ENCODE measurements at places on chromosomes 2 and 18.
A peak's percentile ranks its signal among the peaks of the same experiment; 100 is the strongest.

- no peak for DNase-seq
Measured at GRCh38 chr18:58845928-58846724, 18.6 kb upstream of the ZNF532 start.

GRCh38 chr18:25453556-25454269 is 101.7 kb upstream of the ZNF521 start:
- DNase-seq, result no peak

- peak; percentile 21 for DNase-seq
Measured at GRCh38 chr18:67417864-67418523, 98.5 kb downstream of the DSEL start.

GRCh38 chr2:12046641-12047040 is 300.2 kb downstream of the LPIN1 start:
- DNase-seq, result peak; percentile 39

DNA sequence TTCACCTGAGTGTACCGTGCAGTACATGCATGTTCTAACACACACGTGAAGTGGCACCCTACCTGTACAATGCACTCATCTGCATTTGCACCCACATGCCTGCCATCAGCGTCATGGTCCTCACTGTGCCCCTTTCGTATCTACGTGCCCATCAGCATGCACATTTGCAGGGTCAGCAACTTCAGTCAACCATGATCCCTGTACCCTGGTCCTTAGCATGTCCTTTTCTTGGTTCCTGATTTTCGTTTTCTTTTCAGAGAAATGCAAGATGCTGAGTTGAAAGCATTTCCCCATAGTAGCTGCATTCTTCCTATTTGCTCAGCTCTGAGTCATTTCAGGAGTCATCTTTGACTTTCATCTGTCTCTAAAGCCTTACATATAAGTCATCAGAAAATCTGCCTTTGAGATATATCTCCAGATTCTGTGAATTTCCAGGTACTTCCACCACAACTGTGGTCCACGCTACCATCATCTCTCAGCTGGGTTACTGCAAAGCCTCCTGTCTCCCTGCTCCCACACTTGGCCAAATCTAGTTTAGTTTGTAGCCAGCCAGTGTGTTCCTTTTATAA is 14.7 kb upstream of the PUM2 start:
- DNase-seq, result no peak

DNA sequence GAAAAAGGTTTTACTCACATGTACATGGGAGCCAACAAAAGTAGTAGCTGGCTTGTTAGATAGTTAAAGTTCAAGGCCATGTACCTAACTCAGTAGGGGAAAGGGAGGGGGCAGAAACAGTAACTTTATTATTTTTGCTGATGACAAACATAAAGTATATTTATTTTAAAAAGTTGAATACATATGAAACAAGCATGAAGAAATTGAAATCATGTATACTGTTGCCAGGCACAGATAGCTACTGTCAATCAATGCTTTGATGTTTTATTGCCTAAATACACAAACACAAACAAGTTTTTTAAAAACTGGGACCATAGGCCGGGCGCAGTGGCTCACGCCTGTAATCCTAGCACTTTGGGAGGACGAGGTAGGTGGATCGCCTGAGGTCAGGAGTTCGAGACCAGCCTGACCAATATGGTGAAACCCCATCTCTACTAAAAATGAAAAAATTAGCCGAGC is 7.6 kb upstream of the PSD4 start:
- peak; percentile 8 for DNase-seq

DNA sequence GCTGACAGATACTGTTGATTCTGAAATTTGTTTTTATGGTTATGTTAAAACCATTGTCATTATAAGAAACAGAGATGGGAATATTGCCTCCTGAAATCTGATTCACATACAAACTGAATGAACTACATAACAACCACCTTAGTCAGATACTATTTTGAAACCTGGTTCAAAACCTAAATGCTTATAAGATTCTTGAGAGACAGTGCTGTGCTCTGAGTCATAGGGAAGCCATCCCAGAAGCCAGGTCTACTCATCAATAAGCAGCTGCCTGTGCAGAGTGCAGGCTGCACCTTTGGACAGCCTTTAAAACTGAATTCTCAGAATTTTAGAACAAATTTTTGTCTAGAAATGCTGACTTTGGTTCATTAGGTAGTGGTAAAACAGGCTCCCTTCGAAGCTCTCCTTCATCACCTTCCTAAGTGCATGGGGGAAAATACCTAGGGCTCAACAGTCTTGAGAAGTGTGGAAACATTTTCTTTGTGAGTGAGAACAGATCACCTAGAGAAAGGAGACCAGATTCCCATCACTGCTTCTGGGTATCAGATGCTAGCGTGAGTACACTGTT is at the start of gene SERPINB7:
TSS of gene SERPINB7 (plus strand) at position 253 of the 565 bp plus-strand sequence. CDS start 6,955 bp downstream, outside the sequence.
- no peak for DNase-seq

- no peak for DNase-seq
Measured at GRCh38 chr2:86308984-86309695, 28.3 kb downstream of the REEP1 start.

DNA sequence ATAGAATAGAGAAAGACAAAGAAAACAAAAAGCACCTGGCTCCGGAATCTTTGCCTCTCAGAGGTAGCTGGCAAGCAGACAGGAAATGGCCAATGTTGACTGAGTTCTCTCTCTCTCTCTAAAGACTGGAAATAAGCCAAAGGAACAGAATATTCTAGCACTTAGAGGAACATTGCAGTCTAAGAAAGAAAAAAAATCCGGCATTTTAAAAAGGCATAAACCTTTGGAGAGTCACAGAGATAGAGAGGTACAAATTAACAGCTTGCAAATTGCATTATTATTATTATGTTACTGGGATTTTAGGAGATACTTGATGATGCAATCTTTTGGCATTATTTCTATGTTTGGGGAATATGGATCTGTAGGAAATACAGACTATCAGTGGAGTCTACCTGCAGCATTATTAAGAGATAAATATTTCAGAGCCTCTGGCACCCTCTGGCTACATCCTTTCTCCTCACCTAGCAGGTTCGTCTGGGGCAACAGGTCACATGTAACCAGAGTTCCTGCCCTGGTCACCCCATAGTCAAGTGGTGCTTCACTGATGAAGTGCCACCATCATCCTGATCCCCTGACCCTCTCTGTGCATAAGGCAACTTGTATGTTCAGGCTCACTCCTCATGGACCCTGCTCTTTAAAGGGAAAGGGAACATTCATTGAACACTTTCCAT is 318.9 kb upstream of the ACVR2A start:
- peak; percentile 47 for DNase-seq

GRCh38 chr2:155033652-155034051 is 335.2 kb downstream of the KCNJ3 start:
- DNase-seq, result no peak

DNA sequence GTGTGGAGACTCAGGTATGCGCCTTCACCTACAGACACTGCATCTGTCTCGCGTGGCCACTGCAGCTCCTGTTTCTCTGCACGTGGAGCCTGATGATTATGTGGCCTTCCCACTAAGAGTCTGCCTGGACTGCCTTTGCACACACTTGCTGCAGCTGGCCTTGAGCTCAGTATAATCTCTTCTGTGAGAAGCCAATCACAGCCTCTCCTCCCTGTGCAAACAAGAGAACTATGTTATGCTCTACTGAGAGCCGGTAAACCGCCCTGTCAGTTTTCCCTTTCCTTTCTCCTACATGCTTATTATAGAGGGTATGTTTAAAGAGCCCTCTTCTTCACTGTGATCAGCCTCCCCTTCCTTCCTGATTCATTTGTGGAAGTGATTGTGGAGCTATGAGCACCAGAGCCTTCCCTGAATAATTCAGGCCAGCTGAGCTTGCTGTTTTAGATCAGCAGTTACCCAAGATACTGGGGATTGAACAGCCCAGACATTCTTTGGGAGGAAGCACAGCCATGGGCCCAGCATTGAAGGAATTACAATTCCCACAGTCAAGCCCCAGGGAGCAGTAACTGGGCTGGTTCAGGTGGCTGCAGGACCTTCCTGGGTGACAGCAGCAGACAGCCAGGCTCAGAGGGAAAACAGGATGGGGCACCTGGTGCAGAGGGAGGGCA is 3.7 kb upstream of the TGFA start:
- peak; percentile 50 for DNase-seq

DNA sequence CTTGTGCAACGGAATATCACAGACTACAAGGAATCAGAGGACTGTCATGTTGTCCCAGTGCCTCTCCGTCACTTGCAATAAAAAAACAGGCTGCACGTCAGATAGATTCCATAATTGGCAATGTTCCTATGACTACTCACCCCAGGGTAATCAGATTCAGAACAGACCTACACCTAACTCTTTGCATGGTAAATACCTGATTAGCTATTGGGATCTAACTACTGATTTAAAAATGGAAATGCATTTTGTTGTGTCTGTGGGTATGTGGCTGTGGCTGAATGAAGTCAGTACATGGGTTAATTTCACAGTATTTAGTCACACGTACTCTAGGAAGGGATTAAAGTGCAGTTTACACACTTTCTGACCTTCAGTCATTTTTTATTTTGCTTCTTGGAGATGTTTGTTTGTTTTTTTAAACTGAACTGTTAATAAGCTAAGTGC is 91.7 kb downstream of the SCN3A start:
- DNase-seq, result no peak

DNA sequence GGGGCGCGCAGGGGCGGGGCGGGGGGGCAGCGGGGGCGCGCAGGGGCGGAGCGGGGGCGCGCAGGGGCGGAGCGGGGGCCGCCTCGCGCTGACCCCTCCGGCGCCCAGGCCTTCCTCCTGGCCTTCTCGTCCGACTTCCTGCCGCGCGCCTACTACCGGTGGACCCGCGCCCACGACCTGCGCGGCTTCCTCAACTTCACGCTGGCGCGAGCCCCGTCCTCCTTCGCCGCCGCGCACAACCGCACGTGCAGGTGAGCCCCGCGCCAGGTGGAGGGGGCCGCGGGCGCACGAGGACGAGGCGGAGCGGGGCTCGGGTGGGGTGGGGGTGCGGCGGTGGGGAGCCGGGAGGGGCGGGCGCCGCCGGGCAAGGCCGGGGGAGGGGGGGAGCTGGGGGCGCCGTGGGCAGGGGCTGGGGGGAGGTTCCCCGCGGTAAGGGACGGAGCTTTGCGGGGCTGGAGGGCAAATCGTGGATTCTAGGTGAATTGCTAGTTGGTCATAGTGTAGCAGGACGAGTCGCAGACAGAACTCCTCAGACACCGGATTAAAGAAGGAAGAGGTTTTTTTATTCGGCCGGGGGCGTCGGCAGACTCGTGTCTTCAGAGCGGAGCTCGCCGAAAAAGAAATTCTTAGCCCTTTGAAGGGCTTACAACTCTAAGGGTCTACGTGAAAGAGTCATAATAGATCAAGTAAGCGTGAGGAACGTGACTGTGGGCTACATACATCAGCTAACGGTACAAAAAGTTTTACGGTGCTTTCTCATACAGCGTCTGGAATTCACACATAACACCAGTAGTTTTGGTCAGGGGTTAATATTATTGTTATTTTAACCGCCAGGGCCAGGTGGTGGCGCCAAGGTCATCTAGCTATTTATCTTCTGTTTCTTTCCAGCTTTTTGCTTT is 29.9 kb downstream of the ANO7 start:
- peak; percentile 46 for DNase-seq

DNA sequence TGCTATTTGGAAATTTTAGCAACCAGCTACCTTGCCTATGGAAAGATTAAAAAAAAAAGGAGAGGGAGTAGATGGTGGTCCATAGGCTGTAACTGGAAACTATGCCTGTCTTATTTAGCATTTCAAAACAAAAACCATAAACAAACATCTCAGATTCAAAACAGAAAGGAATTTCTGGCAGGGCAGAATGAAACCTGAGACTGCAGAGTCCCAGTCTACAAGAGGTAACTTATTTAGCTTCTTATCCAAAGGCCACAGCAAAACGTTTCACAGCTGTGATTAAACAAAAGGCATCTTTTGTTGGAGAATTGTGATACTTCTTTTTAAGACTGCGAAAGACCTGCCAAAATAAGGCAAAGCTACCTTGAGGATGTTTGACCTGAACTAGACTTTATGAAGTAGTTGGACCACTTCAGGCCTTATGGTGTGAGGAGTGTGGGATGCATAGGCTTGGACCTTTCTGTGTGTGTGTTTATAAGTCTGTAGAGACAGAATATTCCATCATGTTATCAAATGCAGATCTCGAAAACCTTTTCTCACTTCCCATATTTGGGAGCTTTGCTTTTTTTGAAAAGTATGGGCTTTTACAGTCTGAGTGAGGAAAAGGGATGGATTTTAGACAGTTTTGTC is 11.0 kb downstream of the CRIM1 start:
- DNase-seq, result no peak

GRCh38 chr2:10957391-10957790 is 45.7 kb downstream of the KCNF1 start:
- no peak for DNase-seq

- DNase-seq, result peak; percentile 17
Measured at GRCh38 chr2:33246432-33246831, 230.0 kb upstream of the RASGRP3 start.

GRCh38 chr2:215874418-215874817 is 138.9 kb downstream of the MREG start:
- DNase-seq, result no peak

DNA sequence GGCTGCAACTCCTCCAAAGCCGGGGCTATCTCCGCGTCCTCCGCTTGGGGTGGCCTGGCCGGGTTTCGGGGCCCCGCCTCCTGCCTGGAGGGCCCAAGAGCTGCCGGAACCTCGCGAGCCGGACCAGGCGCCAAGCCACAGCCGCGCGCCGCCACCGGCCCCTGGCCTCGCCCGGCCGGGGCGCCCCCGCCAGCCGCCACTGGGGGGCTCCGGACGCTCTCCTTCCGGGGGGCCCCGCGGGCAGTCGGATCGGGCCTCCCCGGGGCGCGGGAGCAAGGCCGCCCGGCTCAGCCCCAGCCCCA is 17.4 kb upstream of the HAAO start:
- DNase-seq, result peak; percentile 84

DNA sequence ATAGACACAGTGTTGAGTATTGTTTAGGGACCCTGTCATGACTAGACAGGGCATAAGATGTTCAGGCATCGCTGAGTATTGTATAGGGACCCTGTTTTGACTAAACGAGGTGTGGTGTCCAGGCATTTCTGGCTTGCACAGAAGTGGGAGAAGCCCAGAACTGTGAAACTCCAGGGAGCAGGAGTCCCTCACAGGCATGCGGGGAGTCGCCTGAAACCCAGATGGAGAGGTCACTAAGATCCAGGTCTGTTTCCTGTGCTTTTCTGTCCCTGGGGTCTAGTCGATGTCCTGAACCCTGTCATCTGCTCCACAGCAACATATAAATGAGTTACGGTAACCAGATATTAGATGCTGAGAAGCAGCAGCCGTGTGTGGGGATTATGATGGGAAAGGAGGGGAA is 469.0 kb upstream of the SALL3 start:
- no peak for DNase-seq

DNA sequence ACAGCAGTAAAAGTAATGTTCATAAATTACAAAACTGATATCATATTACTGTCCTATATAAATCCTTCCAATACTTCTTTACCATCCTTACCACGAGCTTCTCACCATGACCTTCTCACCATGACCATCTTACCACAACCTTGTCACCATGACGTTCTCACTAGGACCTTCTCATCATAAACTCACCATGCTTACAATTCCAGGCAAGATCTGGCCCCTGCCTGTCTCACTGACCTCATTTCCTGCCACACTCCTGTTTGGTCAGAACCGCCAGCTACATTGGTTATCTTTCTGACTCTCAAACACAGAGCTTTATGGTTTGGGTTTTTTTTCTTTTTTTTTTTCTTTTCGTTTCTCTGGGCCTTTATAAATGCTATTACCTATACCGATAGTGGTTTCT is 827.6 kb downstream of the RNF144A start:
- DNase-seq, result no peak
